IMR-90 (cell line): ENCODE measurements at places on chromosomes 11 and 22. TPM values are rescaled to one million over a fixed set of nuclear protein-coding genes. Genes with fewer than 3 reads are reported as not detected.

DNA sequence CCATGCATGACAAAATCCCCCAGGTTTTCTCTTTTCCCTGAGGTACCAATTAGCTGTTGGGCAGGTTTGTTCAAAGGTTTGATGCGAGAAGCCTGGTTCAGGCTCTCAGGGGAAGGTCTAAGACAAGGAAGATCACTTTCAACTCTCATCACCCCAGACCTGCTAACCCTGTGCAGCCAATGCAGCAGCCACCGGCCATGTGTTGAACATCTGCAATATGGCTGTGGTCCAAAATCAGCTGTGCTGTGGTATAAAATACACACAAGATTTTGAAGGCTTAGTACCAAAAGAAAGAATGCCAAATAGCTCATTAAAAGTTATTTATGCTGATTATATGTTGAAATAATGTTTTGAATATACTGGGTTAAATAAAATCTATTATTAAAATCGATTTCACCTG, 58.5 kb downstream of the SMCO4 start:
- peak; percentile 62 for DNase-seq

DNA sequence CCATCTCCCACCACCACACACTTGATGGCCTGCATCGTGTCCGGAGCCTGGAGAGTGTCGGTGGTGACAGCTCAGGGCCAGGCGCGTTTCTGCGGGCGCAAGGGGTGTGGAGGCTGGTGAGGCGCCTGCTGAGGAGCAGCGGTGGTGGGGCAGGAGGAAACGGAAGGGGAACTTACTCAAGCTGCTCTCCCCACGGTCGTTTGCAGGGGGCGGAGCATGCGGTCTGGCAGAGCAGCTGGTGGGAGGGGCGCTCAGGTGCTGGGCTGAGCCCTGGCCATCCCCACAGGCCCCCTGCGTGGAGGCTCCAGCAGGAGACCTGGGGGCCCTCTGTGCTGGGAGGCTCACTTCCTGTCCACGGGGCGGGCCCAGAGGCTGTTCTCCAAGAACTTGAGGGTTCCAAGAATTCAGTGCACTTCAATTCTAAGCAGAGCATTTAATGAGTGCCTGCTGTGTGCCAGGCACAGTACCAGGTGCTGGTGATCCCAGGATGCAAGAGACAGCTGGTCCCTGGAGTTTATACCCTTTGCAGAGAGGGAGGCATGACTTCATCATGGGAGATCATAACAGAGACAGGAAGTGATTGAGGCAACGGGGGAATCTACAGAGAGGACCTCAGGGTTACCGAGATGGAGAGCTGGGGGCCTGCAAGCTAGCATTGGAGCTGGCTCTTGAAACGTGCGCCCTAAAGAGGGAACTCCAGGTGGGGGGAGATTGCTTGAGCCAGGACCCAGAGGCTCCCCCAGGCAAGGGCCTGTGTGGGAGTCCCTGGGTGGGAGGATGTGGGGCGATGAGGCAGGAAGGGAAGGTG, at the start of gene RAC2:
Gene RAC2 (minus strand): TSS at position 156 of the 808 bp plus-strand sequence. CDS start 121 bp downstream, at position 35.
- DNase-seq, result peak; percentile 57

- no peak for DNase-seq
Observed at GRCh38 chr11:34364102-34364501, 6.3 kb upstream of the ABTB2 start.

- DNase-seq, result no peak
Observed at GRCh38 chr11:126140201-126140925, 71.1 kb downstream of the RPUSD4 start.

GRCh38 chr11:131858505-131858904, 488.1 kb downstream of the NTM start:
- DNase-seq, result no peak

Gene CASTOR1
- polyA plus RNA-seq, result 23.5 and 26.9 TPM in 2 replicates

Gene NXPE2
- polyA plus RNA-seq, result not detected in 2 replicates

Gene PPFIBP2
- 4.2 and 6.0 TPM in 2 replicates for polyA plus RNA-seq

Gene AQP11
- polyA plus RNA-seq, result 1.1 and 1.5 TPM in 2 replicates

DNA sequence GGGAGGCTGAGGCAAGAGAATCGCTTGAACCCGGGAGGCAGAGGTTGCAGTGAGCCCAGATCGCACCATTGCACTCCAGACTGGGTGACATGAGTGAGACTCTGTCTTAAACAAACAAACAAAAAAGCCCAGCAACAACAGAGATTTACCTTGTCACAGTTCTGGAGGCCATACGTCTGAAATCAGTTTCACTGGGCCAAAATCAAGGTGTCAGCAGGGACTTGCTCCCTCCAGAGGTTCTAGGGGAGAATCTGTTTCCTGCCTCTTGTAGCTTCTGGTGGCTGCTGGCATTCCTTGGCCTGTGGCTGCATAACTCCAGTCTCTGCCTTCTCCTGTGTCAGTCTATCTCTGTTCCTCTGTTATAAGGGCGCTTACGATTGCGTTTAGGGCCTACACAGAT, 1.5 kb downstream of the DDX10 start:
- DNase-seq, result no peak

Gene RNF26
- polyA plus RNA-seq, result 36.7 and 38.1 TPM in 2 replicates

DNA sequence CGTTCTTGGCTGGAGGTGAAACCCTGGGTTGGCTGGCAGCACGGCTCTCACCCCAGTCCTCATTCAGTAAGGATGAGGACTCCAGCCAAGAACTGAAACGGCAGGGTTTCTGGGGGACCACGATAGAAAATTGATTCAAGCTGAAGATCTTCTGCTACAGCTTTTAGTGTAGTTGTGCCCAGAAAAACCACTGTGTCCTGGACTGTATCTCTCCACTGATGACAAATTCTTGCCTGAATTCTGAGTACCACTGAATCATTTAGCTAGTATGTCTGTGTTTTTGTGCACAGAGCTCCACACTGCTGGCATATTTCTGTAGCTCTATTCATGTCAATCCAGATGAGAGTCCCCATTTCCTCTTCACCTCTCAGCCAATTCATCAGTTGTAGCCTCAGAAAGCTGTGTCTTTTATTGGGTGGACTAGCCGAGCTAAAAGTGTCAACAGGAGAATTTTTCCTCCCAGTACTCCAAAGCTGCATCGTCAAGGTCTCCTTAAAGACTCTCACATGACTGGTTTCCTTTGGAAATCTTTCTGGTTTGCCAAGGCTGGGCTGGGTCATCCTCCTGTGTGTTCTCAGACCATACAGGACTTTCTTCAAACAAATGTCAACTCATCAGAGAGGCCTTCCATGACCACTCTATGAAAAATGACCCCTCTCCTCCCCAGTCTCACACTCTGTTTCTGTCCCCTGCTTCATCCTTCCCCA, 144.6 kb downstream of the LDLRAD3 start:
- peak; percentile 44 for DNase-seq

Gene PRRG4
- not detected in 2 replicates for polyA plus RNA-seq

Gene TRIM6
- polyA plus RNA-seq, result 3.7 and 4.7 TPM in 2 replicates

DNA sequence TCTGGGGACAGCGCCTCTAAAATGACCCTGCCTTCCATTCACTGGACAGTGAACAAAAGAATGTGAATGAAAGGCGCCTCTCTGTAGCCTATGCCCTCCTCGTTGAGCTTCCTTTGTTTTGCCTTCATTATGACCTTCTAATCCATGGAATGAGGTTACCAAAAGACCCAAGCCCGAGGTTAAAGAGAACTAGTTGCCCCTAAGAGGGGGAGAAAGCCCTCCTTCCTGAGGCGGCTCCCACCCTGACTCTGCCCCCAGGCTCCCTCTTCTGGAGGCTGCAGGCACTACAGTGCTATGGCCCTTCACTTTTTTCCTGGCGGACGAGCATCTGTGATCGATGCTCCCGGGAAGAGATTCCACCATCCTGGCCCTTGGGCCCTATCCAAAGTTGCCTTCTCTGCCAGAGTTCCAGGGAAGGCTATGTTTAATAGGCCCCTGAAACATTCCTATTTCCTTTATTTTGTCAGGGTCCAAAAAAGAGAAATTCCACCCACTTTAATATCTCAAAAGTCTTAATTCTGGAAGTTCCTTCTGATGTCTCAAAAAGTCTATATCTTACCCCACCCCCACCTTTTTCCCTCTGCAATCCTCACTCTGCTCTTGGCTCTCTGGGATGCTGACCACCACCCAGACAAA, 147.3 kb downstream of the FEZ1 start:
- DNase-seq, result peak; percentile 19

DNA sequence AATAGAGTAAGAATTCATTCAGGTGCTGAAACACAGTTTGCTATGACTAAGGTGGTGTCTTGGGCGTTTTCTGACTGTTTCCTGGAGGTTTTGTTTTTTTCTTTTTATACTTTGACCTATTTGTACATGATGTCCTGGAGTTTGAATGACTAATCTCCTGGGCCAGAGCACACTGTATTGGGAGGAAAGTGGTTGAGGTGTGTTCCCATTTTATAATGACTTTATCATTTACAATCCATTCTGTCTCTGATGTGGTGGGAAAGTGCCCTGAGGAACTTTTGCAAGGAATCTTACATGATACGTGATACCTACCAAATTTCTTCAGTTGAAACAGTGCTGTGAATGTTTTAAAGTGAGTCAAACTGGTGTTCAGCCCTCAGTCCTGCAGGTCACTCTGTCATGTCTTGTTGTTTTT, 80.8 kb downstream of the TNRC6B start:
- peak; percentile 40 for DNase-seq

Gene APOL5
- 0.15 and 0.19 TPM in 2 replicates for polyA plus RNA-seq

- no peak for DNase-seq
Observed at GRCh38 chr11:97279341-97279740, 889.5 kb downstream of the JRKL start.

GRCh38 chr11:377174-377865, 8.0 kb downstream of the B4GALNT4 start:
- DNase-seq, result no peak

- no peak for DNase-seq
Observed at GRCh38 chr11:123405123-123405592, 24.9 kb upstream of the GRAMD1B start.

DNA sequence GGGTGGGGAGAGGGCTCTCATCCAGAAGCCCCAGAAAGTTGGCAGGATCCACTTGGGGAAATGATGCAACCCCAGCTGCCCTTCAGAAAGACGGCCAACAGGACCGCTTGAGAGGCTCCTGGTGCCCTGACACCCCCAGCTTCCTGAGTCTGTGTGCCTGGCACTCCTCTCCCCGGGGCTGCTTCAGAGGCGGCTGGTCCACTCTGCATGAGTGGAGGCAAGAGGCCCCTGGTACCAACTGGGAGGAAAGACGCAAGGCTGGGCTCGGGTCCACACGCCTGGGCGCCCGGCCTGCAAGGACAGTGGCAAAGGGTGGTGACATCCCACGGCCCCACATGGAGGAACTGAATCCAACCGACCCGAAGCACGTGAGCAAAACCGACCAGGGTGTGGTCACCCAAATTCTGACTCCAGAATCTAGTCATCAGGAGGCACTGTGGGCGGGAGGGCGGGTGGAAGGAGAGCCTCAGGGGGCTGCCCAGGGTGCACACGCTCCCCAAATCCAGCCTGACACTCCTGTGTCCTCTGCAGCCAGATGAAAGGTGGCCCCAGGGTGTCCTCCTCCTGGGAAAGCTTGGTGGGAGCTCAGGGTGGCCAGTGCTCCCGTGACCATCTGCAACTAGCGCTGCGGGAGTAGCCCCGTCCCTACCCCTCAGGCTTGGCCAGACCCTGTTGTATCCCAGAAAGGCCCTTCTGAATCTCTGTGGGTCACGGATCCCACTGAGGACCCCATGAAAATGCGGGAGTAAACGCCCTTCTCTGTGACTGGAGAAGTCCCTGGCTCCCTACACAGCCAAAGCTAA, 3.7 kb downstream of the RNH1 start:
- peak; percentile 19 for DNase-seq

GRCh38 chr11:117443266-117444186, 115.9 kb downstream of the CEP164 start:
- peak; percentile 30 for DNase-seq

Gene PARVG
- not detected in 2 replicates for polyA plus RNA-seq

DNA sequence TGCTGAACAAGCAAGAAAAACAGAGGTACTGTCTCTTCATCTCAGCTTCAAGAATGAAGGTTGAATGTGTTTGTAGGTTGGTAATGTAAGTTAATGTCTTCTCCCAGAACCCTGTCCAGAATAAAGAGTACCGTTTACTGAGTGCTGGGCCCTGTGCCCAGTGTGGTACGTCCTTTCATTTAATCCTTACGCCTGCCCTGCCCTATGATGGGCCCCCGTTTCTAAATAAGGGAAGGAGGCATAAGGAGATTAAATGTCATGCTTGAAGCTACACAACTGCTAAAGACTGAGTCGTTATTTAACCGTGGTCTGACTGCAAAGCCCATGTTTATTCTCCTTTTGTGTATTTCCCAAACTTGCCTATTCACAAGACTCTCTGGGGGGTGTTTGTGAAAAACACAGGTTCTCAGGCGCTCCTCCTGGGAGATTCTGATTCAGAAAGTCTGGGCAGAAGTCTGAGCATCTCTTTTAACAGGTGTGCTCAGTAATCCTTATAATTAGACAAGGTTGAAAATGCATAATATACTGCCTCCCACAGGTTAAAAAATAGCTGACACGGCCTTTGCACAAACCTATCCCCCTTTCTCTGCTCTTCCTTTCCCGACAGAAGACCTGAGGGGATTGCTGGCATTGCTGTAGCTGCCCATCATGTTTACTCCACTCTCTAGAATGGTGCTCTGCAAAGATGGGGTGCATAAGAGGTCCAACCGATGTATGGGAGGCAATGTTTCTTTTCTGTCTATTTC, 56.3 kb upstream of the ZBTB44 start:
- DNase-seq, result no peak
